Esophagus muscularis mucosa (tissue), 4 donors: ENCODE measurements at places on chromosomes 3 and 15. TPM values are rescaled to one million over a fixed set of nuclear protein-coding genes. Genes with fewer than 3 reads are reported as not detected.

DNA sequence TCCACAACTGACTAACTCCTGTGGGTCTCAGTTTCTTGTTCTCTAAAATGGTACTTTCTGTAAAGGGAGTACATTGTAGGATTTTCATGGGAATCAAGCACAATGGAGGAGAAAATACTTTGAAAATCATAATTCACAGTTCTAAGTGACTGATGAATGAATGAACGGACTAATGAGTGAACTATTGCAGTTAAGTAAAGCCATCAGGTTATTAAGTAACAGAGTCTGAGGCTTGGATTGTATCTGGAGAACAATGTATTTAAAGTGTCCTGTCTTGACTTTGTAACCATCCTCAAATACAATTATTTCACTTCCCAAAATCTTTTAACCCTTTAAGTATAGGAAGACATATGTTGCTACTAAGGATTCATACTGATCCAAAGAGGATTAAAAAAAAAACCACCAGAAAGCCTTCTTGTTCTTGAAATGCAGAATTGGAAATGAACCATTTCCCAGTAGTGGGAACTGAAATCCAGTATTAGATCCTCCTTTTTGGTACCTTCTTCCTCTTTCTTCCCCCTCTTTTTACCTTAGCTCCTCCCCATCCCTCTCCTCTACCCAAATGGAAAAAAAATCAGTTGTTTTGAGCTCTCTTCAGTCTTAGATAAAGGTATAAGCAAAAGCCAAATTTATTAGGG is 13.2 kb upstream of the BCL6 start:
- DNase-seq: no peak

Gene CIDEC
- 0.83 TPM for total RNA-seq

GRCh38 chr3:14480207-14481017 is 59.7 kb downstream of the GRIP2 start:
- DNase-seq: no peak

DNA sequence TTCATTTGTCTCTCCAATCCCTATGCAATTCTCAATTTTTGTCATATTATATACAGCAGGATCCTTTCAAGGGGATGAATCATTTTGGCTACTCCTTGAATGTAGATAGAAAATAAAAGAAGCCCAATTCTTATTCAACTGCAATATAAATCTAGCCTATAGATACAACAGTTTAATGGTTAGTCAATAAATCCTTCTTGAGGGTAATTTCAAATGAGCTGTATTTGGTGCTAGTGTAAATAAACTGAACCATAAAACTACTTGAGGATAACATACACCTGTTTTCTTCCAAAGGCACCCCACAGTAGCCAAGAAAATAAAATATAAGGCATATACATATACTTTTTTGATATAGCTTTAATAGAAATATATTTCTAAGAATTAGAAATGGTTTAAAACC is 830.3 kb downstream of the ROBO1 start:
- DNase-seq: no peak

DNA sequence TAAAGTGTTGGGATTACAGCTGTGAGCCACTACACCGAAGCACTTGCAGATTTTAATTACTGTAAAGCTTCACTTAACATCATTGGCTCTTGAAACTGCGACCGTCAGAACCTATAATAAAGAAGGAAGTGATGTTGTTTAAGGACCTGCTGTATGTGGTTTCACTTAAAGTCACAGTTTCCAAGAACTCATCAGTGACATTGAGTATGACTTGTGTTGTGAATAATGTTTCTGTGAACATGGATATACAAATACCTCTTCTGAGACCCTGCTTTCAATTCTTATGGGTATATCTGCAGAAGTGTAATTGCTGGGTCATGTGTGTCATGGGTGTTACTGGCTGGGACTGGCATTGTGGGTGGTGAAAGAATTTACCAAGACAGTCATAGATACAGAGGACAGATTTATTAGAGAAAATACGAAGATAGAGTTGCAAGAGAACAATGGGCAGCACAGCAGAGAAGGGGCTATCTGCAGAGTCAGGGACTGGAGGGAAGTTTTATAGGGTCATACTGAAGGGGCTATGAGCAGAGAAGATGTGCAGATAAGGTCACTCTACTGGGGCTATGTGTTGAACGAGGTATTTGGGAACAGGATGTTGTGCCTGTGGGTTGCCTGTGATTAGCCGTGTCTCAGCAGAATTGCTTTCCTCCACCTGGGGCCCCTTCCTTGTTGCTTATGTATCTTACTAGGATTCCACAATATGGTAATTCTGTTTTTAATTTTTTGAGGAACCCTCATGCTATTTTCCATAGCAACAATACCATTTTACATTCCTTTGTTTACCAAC is 4.5 kb downstream of the NDUFB5 start:
- no peak for DNase-seq

Gene NR2E3
- total RNA-seq: not detected

DNA sequence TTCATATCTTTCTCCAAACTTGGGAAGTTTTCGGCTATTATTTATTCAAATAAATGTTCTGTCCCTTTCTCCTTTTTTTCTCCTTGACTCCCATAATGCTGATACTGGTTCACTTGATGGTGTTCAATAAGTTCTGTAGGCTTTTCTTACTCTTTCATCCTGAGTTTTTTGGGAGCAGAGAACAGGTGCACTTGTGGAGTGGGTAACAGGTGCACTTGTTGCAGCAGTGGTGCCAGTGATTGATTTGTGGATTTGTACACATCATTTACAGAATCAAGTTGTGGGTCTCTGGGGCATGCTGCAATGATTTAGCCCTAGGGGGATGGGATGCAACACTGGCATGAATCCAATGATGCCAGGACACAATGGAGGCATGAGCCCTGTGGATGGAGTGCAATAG is 14.8 kb upstream of the OR5H1 start:
- no peak for DNase-seq

GRCh38 chr15:41333026-41333562 is 413 bp downstream of the NUSAP1 start:
- DNase-seq: no peak

DNA sequence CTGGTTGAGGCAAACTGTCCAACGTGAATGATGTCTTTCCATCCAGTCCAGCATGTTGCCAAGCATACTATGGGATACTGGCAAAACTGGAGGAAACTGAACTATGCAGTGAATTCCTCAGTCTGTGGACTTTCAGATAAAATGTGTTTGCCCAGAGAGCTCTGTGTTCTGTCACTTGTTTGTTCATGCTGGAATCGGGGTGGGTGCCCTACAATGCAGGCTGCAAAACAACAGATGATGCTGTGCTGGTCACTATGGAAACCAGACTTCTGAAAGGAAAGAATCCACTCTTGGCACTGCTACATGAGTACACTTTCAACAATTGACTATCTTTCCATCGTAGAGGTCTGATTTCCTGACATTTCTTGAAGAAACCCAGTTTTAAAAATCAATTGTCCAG is 272.5 kb upstream of the ARHGEF26 start:
- no peak for DNase-seq

Gene ACY1
- 18.4 TPM for total RNA-seq

DNA sequence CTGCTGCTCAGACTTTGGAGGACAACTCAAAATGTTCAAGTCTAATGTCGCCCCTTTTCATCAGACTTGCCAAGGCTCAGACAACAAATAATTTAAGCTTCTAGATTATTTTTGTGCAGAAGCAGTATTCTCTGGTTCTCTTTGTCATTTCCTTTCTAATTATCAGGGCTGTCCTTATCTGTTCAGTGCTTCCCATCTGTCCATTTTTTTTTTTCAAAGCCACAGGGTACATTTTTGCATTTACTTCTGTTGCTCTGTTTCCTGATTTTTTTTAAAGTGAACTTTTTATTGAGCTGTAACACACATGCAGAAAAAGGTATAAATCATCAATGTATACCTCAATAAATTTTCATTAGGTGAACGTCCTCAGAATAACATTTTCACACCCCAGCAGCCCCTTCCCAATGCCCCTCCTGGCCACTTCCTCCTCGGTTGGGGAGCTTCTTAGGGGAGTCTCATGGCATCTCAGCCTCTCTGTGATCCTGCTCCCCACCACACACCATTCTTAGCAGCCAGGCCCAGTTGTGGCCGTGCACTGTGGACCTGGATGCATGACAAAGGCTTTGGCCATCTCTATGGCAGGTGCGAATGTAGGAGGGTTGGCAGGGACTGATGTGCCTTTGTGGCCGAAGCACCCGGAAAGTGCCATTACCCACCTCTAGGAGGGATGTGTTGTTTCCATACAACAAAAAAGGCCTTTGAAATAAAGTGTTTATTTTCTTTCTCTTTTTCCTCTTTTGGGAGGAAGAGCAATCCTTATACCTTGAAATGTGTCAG is 303.5 kb upstream of the LRRFIP2 start:
- DNase-seq: no peak

- no peak for DNase-seq
Observed at GRCh38 chr3:161314836-161315395, 56.4 kb downstream of the SPTSSB start.

Gene ACKR4
- total RNA-seq: 0.42 TPM

DNA sequence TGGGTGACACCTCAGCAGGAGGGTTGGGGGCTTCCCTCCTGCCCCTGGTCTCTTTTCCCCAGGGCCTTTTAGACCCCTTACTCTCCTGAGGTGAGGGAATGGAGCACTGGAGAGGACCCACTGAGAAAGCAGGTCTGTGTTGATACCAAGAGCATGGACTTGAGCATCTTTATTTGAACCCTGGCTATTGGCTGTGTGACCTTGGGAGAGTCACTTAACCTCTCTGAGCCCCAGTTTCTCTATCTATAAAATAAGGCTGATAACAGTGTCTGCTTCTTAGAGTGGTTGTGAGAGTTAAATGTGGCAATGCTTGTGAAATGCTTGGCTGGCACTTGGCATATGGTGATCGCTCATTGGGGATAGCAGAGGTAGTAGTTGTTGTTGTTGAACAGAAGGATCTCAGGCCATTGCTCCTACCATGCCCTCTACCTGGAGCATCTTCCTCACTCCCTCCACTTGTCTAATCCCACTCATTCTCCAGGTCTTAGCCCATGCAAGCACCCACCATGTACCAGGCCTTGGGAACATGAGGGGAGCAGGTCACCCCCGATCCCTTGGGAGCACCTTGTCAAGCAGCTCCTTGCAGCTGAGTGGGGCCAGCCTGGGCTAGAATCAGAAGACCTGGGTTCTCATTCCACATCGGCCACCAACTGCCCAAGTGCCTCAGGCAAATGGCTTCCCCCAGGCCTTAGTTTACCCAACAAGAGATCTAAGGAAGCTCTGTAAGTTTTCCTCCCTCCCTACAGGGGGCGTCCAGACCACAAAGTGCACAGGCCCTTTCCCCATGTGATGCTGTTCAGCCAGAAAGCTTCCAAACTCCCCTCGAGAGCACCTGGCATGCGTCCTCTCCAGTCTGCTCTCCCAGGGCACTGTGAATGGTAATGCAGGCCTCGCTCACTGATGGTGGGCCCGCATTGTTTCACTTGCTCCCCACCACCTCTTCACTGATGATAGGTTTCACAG is 96.7 kb downstream of the LSM3 start:
- no peak for DNase-seq

GRCh38 chr15:65248511-65249255 is 37.4 kb upstream of the CILP start:
- no peak for DNase-seq

Gene XYLB
- 2.5 TPM for total RNA-seq

Gene LYZL4
- not detected for total RNA-seq

DNA sequence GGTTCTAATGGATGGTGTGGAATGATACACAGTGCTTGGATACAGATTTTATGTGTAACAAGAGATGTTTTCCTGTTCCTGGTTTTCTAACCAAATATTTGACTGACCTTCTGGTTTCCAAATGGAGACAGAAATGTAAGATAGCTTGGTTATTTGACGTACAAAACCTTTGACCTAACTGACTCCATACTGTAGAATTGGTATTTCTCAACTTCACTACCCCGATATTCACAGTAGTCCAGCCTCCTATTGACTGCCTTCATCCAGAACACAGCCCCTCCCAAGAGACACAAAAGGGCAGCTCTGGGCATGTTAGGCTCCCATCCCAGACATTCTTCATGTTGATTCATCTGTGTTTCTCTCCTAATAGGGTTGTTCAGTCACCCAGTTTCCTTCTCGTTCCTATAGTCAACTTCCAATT is 33.4 kb downstream of the MYO1E start:
- no peak for DNase-seq

DNA sequence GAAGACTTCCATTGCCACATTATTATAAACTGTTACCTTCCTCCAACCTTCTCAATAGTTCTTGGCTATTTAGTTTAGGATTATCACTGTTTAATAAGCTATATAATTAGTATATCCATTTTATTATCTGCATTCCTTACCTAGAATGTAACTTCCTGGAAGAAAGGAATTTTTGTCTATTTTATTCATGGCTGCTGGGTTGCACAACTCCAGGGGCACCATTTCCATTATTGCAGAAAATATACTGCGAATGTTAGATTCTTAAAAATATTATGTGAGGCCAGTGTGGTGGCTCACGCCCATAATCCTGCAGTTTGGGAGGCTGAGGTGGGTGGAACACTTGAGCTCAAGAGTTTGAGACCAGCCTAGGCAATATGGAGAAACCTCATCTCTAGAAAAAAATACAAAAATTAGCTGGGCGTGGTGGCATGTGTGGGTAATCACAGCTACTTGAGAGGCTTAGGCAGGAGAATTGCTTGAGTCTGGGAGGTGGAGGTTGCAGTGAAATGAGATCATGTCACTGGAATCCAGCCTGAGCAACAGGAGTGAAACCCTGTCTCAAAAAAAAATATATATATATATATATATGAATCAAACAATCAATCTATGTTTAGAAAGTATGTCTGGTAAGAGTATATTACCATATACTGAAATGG is 19.9 kb downstream of the CLDN1 start:
- no peak for DNase-seq

DNA sequence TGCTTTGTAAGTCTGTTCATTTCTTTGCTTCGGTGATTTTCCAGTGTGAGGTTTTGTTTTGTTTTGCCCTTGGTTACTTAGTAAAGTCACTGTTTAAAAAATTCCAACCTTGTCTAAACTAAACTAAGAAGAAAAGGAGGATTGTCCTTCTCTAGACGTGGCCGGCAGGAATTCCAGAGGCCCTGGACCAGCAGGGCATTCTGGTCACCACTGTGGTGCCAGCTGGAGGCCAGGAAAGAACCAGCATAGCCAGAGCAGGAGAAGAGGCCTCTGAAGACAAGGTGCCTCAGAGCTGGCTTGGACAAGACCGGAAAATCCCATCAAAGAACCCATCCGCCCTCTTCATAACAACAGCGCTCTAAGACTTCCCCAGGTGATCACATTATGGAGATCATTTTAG is 8.2 kb downstream of the PLOD2 start:
- no peak for DNase-seq

Gene LIPH
- total RNA-seq: 0.06 TPM

- DNase-seq: no peak
Observed at GRCh38 chr15:61025308-61025707, 203.8 kb downstream of the RORA start.

Gene ADAMTS7
- total RNA-seq: 2.0 TPM

- DNase-seq: no peak
Observed at GRCh38 chr3:107367353-107367752, 9.9 kb upstream of the CCDC54 start.

Gene ALG1L2
- total RNA-seq: 1.3 TPM

- no peak for DNase-seq
Observed at GRCh38 chr15:60798821-60799220, 319.9 kb upstream of the ICE2 start.

- no peak for DNase-seq
Observed at GRCh38 chr15:40344631-40345120, 3.9 kb upstream of the CCDC9B start.

GRCh38 chr15:83904107-83905040 is 250.5 kb downstream of the ADAMTSL3 start:
- no peak for DNase-seq

Gene ASB14
- not detected for total RNA-seq
